ENCODE measurements at places on chromosomes 3 and 15. TPM values are rescaled to one million over a fixed set of nuclear protein-coding genes. Genes with fewer than 3 reads are reported as not detected.
A peak's percentile ranks its signal among the peaks of the same experiment; 100 is the strongest.

DNA sequence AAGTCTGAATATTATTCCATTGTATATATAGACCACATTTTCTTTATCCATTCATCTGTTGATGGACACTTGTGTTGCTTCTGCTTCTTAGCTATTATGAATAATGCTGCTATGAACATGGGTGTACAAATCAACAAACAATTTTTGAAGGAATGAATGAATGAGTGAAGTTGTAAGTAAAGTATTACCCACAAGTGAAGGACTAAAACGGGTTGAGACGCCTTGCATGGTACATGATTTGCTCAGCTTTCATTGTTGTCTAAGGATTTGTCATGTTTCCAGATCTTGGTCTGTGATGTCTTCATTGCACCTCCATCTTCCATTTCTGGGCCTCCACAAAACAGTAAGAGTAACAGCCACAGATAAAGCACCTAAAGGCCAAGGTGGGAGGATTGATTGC is 20.5 kb downstream of the IFT122 start:
- no peak overlapping the region for H3K27ac ChIP-seq
- H3K4me3 ChIP-seq: no peak overlapping the region
- H3K4me1 ChIP-seq: no peaks in the 10 kb centered on the region
- no peak for DNase-seq
- no peaks in the 10 kb centered on the region for H3K27me3 ChIP-seq

Gene HIGD2B
- total RNA-seq: not detected

Gene HHLA2
- not detected for total RNA-seq

DNA sequence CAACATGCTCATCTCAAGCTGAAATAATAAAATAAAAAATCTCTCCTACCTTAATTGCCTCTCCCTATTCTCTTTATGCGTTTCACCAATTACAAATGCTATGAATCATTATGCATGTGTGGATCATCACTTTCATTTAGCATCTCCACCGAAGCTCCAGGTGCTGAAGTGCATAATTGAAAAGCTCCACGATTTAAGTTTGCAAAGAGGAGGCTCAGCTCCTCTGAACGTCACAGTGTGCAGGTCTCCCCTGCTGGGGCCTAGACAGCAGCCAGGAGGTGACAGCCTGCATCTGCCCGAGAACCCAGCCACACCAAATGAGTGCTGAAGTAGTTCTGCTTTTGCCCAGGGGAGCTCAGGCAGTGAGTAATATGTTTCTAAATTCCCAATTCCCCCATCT is 60.5 kb upstream of the GLCE start:
- H3K27ac ChIP-seq: no peak overlapping the region
- H3K4me1 ChIP-seq: peaks cover under 1% of the 10 kb centered on the region
- no peak for DNase-seq

- DNase-seq: no peak
- H3K4me1 ChIP-seq: no peaks in the 10 kb centered on the region
- H3K36me3 ChIP-seq: no peaks in the 10 kb centered on the region
These were observed 291.0 kb downstream of the PLOD2 start for GRCh38 chr3:145869958-145870357.

GRCh38 chr3:34619990-34620389 is 821.6 kb downstream of the PDCD6IP start:
- no peak overlapping the region for H3K4me3 ChIP-seq
- no peaks in the 10 kb centered on the region for H3K27me3 ChIP-seq
- H3K27ac ChIP-seq: no peak overlapping the region
- no peak for DNase-seq
- no peaks in the 10 kb centered on the region for H3K36me3 ChIP-seq

DNA sequence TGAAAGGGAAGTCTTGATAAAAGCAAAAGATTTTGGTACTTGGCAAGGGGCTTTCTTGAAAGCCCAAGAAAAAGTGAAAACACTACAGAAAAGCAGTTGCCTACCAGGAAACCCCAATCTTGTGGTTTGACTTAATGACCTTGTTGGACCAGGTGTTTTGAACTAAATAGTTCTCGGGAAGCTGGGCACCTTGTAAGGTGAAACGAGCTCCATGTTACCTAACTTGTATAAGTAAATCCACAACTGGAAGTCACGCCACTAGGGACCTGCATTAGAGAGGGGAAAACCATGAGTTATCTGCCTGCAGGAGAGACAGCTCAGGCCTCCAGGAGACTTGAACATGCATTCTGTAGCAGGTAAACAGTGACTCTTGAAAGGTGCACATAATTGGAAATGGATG is 88.2 kb downstream of the GMPS start:
- no peaks in the 10 kb centered on the region for H3K27me3 ChIP-seq

DNA sequence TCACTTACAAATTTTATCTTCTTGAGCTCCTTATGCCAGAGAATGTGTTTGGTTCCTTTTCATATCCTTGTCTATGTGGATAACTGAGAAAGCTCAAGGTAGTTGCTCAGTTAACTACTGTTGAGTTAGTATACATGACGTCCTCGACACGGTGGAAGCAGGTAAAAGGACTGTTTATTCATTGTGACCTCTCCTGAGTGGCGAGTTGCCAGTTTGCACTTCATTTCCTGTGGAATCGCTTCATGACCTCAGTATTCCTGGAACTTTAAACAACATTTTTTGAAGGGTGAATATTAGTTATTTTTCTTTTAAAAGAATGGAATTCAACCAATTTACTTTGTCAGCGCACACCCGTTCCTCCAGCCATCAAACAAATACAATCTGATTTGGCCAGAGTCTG is 1.2 kb upstream of the TPRG1 start:
- H3K27me3 ChIP-seq: no peaks in the 10 kb centered on the region
- no peak overlapping the region for H3K4me3 ChIP-seq
- no peaks in the 10 kb centered on the region for H3K4me1 ChIP-seq
- H3K36me3 ChIP-seq: no peaks in the 10 kb centered on the region
- no peak for DNase-seq

- no peak overlapping the region for H3K27ac ChIP-seq
- no peaks in the 10 kb centered on the region for H3K36me3 ChIP-seq
- no peak overlapping the region for H3K4me3 ChIP-seq
- peaks cover 2% of the 10 kb centered on the region for H3K4me1 ChIP-seq
- DNase-seq: no peak
- H3K27me3 ChIP-seq: no peaks in the 10 kb centered on the region
These were observed 55.3 kb downstream of the BBX start for GRCh38 chr3:107578091-107578490.

Gene CHRNA5
- total RNA-seq: 29.3 TPM

GRCh38 chr3:152719264-152719663 is 115.7 kb upstream of the P2RY1 start:
- no peak for DNase-seq
- peaks cover 6% of the 10 kb centered on the region for H3K4me1 ChIP-seq
- H3K27ac ChIP-seq: no peak overlapping the region
- H3K36me3 ChIP-seq: no peaks in the 10 kb centered on the region
- no peak overlapping the region for H3K4me3 ChIP-seq
- H3K27me3 ChIP-seq: no peaks in the 10 kb centered on the region

Gene CILP
- not detected for total RNA-seq

- no peaks in the 10 kb centered on the region for H3K27me3 ChIP-seq
- H3K27ac ChIP-seq: no peak overlapping the region
- peaks cover 3% of the 10 kb centered on the region for H3K4me1 ChIP-seq
- H3K36me3 ChIP-seq: no peaks in the 10 kb centered on the region
- no peak for DNase-seq
These were observed 48.7 kb downstream of the CNOT10 start for GRCh38 chr3:32733631-32734229.

Gene PROK2
- 2.0 TPM for total RNA-seq

DNA sequence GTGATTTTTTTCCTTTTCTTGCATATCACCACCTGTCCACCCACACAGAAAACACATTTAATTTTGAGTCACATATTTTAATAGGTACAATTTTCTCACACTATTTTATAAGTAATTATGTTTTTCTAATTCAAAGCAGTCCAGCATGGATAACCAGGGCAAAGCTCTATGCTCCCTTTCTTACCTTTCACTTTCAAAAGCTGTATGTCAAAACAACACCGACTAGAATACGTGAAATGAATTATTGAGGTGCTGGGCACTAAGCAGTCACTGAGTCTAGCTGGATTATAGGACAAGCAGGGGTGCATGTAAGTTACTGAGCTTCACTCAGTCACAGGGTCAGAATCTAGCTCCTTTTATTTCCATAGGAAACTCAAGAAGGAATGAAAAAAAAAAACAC is 60.6 kb downstream of the LSAMP start:
- no peaks in the 10 kb centered on the region for H3K36me3 ChIP-seq
- H3K27me3 ChIP-seq: no peaks in the 10 kb centered on the region
- no peak for DNase-seq
- peaks cover 5% of the 10 kb centered on the region for H3K4me1 ChIP-seq
- no peak overlapping the region for H3K27ac ChIP-seq
- H3K4me3 ChIP-seq: no peak overlapping the region

DNA sequence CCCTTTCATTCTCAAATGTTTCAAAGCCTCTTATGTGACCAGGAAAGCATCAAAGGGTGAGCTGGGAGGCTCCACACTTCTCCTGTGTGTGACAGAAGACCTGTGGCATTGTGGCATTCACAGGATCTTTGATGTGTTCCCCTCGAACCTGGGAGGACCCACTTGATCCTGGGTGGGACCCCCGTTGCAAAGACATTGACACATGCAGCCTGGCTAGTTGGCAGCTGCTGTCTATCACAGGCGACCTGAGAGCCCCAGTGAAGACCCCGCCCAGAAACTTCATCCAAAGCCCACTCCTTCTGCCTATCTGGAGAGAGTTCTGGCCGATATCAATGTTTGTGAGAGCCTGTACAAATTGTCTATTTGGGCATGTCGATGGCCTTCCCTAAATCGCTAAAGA is 140.4 kb upstream of the ATP2B2 start:
- DNase-seq: no peak
- H3K4me3 ChIP-seq: no peak overlapping the region
- no peaks in the 10 kb centered on the region for H3K4me1 ChIP-seq
- no peaks in the 10 kb centered on the region for H3K27me3 ChIP-seq
- H3K27ac ChIP-seq: no peak overlapping the region

DNA sequence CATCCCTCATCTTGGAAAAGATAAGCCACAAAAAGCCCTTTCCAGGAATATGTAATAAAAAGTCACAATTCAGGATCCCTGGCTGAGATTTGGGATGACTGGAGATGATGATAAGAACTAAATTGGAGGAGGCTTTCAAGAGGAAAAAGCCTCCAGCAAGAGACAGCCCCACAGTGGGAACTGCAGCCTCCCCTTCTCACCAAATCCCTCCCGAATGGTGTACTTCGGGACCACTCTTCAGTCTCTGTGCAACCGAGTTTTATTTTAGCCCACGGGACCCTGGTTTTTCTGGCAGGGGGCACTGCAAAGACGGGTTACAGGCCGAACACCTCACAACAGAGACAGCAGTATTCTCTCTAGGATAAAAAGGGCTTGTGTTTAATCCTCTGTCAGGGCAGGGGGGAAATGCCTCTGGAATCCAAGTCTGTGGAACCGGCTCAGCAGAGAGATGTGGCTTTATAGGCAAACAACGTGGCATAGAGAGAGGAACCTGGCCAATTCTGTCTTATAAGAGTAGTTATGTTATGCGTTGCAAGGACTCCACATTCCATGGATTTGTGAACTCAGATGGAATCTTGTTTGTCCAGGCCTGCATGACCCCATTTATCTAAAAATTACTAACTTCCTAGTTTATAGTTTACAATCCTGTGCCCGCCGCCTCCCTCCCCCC is 1.2 kb upstream of the LMCD1 start:
- peaks cover 4% of the 10 kb centered on the region for H3K36me3 ChIP-seq
- H3K27me3 ChIP-seq: no peaks in the 10 kb centered on the region
- DNase-seq: no peak
- peak overlapping the region; percentile 53 for H3K27ac ChIP-seq
- H3K4me1 ChIP-seq: peaks cover 22% of the 10 kb centered on the region

- DNase-seq: no peak
- no peak overlapping the region for H3K27ac ChIP-seq
- no peak overlapping the region for H3K4me3 ChIP-seq
- no peaks in the 10 kb centered on the region for H3K27me3 ChIP-seq
- H3K4me1 ChIP-seq: no peaks in the 10 kb centered on the region
These were observed 17.3 kb upstream of the FURIN start for GRCh38 chr15:90851114-90851513.

Gene SPSB4
- total RNA-seq: 17.2 TPM

Gene MED12L
- 24.0 TPM for total RNA-seq

DNA sequence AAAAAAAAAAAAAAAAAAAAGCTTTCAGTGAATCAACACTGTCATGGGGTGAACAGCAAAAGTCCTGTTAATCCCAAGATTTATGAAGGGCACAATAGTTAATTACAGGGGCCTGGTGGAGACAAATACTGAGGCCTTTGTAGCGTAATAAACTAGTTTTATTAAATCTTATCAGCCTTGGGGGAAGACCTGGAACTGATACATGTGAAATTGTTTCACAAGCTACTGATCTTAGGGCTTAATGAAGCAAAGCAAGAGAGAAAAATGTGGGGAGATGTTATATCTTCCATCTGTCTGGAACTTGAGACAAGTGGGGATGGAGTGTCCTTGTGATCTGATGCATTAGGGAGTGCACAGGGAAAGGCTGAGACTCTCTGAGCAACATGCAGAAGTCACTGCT is 47.9 kb upstream of the OSBPL11 start:
- no peaks in the 10 kb centered on the region for H3K36me3 ChIP-seq
- no peak overlapping the region for H3K4me3 ChIP-seq
- no peak for DNase-seq
- H3K27ac ChIP-seq: no peak overlapping the region

- DNase-seq: no peak
- H3K4me1 ChIP-seq: peaks cover 5% of the 10 kb centered on the region
- H3K27me3 ChIP-seq: no peaks in the 10 kb centered on the region
These were observed 58.3 kb upstream of the SLC4A7 start for GRCh38 chr3:27542476-27542875.

GRCh38 chr3:176615826-176616225 is 581.5 kb downstream of the TBL1XR1 start:
- H3K36me3 ChIP-seq: no peaks in the 10 kb centered on the region
- H3K4me1 ChIP-seq: no peaks in the 10 kb centered on the region
- H3K4me3 ChIP-seq: no peak overlapping the region
- no peak for DNase-seq
- no peaks in the 10 kb centered on the region for H3K27me3 ChIP-seq

Gene ALDH1A2
- 0.31 TPM for total RNA-seq

- H3K4me3 ChIP-seq: no peak overlapping the region
- H3K27ac ChIP-seq: no peak overlapping the region
These were observed 153.8 kb upstream of the RORA start for GRCh38 chr15:61382927-61383326.

- H3K36me3 ChIP-seq: no peaks in the 10 kb centered on the region
- DNase-seq: no peak
- H3K4me3 ChIP-seq: no peak overlapping the region
- H3K4me1 ChIP-seq: no peaks in the 10 kb centered on the region
- H3K27me3 ChIP-seq: no peaks in the 10 kb centered on the region
- no peak overlapping the region for H3K27ac ChIP-seq
These were observed 1364.6 kb upstream of the EPHA6 start for GRCh38 chr3:95449841-95450240.

Gene MAPK6
- total RNA-seq: 108 TPM

DNA sequence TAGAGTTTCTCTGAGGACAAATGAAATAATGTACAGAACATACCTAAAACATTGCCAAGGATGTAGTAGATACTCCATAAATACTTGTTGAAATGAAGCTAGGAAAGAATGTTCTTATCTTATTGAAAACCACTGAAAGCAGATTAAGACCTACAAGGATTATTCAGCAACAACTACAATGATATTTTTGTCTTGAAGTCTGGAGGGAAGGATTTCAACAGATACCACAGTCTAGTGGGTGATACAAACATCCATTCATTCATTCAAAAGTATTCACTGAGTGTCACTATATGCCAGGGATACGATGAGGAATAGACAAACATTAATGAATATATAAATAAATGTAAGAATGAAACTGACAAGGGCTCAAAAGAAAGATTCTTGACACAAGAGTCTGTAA is 74.7 kb upstream of the THBS1 start:
- H3K36me3 ChIP-seq: no peaks in the 10 kb centered on the region
- no peaks in the 10 kb centered on the region for H3K4me1 ChIP-seq
- H3K4me3 ChIP-seq: no peak overlapping the region
- no peak overlapping the region for H3K27ac ChIP-seq

Gene DPPA2
- 12.6 TPM for total RNA-seq

All from H1 (cell line).